ENCODE measurements at places on chromosomes 11 and 22.

DNA sequence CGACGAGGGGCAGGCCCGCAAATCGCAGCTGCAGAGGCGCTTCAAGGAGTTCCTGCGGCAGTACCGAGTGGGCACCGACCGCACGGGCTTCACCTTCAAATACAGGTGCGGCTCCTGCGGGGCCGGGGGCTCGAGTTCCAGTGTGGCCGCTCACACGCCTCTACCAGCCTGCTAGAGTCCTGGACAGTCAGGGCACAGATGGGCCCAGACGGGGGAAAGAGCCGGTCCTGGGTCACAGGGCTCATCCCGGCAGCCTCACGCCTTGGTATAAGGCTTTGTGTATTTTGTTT lies 506 bp downstream of the MCM5 start:
- DNase-seq: no peak

GRCh38 chr11:68441466-68442230 lies 18.9 kb upstream of the PPP6R3 start:
- DNase-seq: no peak

DNA sequence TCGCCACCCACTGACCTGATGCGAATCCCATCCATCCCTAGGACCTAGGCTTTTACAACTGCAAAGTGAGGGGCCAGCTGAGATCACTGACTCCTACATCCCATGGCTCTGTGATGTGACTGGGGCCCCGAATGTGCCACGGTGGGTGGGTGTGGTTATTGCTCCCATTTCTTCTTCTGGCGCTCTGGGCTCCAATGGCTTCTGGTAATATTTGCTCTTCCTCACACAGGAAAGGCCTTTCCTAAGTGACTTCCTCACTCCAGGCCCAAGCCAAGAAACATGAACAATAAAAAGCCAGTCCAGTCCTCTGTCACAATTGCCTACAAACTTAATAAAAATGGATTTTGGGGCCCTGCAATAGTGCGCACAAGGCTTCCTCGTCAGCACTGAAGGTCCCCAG lies 78.1 kb downstream of the GALNT18 start:
- no peak for DNase-seq

GRCh38 chr22:37661160-37661924 lies 2.8 kb downstream of the PDXP start:
- DNase-seq: no peak

- DNase-seq: no peak
Observed at GRCh38 chr11:88039476-88040147, 135.6 kb downstream of the RAB38 start.

DNA sequence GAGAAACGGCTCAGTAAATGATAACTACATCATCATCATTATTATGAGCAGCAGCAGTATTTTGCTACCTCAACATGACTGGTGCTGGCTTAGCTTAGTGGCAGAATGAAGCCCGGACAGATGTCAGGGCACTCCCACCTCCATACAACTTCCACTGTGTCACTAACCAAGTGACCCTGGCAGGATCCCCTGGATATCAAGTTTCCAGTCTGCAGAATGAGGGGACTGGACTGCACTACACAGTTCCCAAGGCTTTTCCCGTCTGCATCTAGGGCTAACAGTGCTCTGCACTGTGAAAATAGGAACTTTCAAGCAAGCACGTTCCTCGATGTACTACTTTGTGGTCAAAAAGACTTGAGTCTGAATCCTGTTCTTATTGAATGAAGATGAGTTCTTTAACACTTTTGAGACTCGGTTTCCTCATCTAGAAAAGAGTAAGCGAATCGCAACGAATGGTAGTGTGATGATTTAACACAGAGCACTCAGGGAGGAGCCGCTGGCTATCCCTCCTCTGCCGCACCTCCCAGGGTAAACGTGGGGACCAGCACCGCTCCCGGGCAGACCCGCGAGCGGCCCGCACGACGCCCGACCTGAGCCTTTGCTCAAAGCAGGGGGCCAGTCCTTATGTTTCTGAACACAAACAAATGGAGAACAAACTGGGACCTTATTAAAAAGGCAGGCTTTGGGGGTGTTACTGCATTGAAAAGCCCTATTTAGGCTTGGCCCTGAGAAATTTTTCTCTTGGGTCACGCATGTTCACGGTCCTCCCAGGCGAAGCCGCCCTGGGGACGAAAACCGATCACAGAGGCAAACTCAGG lies 910 bp downstream of the CLTCL1 start:
- DNase-seq: no peak

DNA sequence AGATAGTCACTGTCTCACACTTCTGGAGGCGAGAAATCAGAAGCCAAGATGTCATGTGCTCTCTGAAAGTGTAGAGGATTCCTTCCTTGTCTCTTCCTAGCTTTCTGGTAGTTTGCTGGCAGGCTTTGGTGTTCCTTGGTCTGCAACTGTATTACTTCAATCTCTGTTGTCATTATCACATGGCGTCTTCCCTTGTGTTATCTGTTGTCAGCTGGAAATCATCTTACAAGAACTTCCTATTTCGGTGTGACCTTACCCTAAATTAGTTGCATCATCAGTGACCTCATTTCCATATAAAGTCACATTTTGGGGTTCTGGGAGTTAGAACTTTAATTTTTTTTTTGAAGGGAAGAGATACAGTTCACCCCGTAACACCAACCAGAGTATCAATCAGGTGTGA lies 3.3 kb upstream of the LIN7C start:
- no peak for DNase-seq

DNA sequence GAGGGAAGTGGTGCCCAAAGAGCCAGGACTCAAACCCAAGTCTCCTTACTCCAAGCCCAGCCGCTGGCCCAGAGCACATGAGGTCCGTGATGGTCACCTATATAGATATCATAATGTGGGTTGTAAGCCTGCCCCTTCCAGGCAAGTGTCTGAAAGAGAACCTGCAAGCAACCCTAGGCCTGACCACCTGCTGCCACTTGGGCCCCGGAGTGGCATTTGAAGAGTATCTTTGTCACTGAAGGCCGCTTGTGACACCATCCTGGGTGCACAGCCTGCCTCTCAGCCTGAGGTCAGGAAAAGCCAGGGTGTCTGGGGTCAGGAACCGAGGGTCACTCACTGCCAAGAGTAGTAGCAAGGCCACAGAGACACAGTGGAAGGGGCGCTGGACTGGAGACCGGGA lies 32.4 kb downstream of the OTOG start:
- no peak for DNase-seq

DNA sequence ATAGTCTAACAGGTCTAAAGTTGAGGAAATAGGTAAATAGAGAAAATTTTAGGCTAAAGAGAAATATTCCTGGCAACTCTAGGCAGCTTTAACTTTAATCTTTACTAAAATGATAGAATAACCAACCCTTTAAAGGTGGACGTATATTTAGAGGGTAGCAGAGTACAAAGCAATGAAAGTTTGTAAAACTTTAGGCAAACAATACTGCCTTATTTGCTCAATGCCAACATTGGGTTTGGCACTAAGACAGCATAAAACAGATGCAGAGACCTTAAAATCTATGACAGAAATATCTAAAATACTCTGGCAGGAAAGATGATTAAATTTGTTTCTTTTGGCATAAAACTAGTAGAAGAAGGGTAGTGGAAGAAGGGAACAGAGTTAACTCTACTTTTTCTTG lies 70.7 kb downstream of the EMSY start:
- DNase-seq: no peak

DNA sequence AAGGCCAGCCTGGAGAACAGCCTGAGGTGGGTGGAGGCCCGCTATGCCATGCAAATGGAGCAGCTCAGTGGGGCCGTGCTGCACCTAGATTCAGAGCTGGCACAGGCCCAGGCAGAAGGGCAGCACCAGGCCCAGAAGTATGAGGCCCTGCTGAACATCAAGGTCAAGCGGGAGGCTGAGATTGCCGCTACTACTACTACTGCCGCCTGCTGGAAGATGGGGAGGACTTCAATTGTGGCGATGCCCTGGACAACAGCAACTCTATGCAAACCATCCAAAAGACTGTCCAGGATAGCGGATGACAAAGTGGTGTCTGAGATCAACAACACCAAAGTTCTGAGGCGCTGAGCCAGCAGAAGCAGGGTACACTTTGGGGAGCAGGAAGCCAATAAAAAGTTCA lies 3.1 kb upstream of the TMEM218 start:
- no peak for DNase-seq

DNA sequence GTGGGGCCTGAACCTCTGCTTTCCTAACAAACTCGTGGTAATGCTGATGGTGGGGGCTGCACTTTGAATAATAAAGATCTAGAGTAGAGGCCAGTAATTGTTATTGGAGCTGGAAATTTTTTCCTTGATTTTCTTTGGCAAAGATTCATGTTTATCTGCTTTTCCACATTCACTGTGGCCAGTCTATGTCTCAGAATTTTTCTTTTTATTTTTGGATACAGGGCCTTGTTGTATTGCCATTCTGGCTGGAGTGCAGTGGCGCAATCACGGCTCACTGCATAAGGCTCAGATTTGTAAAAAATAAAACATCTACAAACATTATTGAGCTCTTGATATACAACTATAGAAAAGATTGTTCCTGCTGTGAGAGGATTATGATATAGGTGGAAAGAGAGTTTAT lies 1.6 kb downstream of the TMEM135 start:
- DNase-seq: no peak

DNA sequence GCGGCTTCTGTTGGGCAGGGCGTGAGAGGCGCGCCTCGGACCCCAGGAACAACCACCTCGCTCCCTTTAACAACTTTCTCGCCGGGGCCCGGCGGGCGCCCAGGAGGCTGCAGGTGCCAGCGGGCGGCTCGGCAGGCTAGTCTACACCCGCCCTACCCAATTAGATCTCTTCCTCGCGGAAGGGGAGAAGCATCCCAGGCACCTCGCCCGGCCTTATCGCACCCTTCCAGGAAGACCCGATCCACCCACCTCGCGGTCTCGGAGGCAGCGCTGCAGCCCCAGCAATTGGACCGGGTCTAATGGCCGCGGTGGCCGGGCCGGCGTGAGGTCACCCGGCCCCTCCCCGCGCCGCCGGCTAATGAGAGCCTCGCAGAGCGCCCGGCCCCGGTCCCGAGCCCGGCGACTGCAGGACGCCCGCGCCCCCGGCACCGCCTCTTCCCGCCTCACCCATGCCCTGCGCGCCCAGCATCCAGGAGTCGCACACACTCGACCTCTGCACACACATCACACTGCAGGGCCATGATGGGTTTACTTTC lies at the start of gene PLAAT3:
Gene PLAAT3 (minus strand): TSS at position 298 of the 536 bp plus-strand sequence. CDS start 419 bp downstream, outside the sequence.
- DNase-seq: peak; percentile 93

DNA sequence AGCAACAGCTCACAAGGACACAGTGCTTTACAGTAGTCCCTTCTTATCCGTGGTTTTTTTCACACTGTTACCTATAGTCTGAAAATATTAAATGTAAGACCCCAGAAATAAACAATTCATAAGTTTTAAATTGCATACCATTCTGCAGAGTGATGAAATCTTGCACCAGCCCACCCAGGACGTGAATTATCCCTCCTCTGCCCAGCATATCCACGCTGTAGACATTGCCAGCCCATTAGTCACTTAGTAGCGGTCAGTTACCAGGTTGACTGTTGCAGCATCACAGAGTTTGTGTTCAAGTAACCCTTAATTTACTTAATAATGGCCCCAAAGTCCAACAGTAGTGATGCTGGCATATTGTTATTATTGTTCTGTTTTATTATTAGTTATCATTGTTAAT lies 3.6 kb downstream of the CLTCL1 start:
- no peak for DNase-seq

- no peak for DNase-seq
Observed at GRCh38 chr11:133727774-133728173, 117.5 kb downstream of the SPATA19 start.

DNA sequence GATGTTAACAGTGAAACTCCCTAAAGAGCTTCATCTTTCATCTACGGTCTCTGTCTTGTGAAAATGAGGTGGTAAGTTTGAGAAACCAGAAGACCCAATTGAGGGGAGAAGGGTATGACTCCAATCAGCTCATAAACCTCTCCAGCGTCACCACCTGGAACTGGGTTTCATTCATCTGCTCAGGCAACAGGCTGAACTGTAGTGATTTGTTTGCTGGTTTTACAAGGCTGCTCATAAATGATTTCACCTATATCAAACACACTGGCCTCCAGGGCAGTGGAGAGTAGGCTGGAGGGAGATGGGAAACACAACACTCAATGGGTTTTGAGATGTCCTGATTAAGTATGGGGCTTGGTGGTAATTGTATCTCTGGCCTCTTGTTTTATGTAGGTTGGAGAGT lies 79.0 kb downstream of the EFCAB6 start:
- no peak for DNase-seq

DNA sequence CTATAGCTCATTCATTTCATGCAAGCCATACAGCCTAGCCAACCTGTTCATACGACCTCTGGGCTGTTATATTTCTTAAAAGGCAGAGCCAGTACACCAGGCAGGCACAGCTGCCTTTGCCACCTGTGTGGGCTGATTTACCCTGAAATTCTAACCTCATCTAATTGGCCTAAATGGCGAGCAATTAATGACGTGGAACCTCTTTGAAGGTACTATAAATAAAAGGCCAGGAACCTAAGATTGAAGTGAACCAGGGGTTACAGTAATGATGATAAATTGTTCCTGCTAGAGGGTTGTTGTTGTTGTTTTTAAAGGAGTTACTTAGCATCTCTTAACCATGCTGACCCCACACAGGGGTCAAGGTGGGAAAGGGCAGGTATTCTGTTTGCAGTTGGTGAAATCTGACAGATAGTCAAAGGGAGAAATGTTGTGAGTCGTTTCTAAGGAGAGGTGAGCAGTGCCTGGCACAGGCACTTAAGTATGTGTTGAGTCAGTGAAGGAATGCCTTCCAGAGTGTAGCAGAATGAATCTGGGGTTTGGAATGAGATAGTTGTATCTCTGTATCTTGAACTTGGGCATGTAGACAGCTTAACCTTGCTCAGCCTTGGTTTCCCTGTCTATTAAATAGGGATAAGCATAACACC lies 213.5 kb upstream of the NAV2 start:
- DNase-seq: no peak
